ENCODE measurements at places on chromosomes 6 and 20.

- no peak for DNase-seq
These were observed 167.5 kb upstream of the TSHZ2 start for GRCh38 chr20:52804497-52805295.

GRCh38 chr6:56477241-56477640 is 165.4 kb downstream of the DST start:
- DNase-seq = no peak

GRCh38 chr6:71977884-71978283 is 91.5 kb downstream of the RIMS1 start:
- no peak for DNase-seq

DNA sequence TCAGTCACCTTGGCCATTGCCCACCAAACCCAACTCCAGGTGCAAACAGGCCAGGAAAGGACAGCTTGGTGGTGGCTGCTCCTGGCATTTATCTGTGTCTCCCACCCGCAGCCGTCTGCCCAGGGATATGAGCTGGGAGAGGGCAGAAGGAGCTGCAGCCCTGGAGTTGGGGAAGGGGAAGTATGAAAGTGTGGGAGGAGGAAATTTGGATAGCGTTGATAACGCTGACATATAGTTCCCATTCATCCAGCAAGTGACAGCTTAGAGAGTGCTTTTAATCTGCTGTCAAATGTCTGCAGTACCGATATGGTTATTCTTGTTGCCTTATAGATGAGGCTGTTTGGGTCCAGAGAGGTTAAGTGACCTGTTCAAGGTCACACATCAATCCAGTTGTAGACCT is 741 bp downstream of the KCNK16 start:
- no peak for DNase-seq

- no peak for DNase-seq
These were observed 11.0 kb upstream of the BPIFB4 start for GRCh38 chr20:33068251-33068939.

- no peak for DNase-seq
These were observed 523.0 kb upstream of the FLRT3 start for GRCh38 chr20:14860410-14860814.

- no peak for DNase-seq
These were observed 165.7 kb upstream of the PTPRK start for GRCh38 chr6:128686084-128686483.

- no peak for DNase-seq
These were observed 24.4 kb downstream of the SIRPD start for GRCh38 chr20:1533059-1533458.

DNA sequence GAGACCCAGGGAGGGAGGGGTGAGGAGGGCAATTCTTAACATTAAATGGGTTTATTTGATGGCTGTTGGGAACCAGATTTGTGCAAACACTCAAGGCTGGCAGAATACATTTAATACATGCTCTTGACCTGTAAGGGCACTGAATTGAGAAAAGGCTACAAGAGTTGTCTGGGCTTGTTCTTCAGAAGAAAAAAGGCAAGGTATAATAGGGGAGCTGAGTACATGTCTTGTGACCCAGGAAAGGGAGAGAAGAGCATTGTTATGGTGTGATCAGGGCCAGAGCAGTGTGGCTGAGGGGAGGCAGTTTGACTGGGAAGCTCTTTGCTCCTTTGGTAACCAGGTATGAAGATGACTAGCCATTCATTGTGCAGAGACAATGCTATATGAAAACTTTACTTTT is 18.9 kb downstream of the KLHL31 start:
- DNase-seq = no peak

- no peak for DNase-seq
These were observed 37.0 kb downstream of the CDC40 start for GRCh38 chr6:110217266-110217665.

- no peak for DNase-seq
These were observed 255.9 kb downstream of the SYNE1 start for GRCh38 chr6:152380993-152381898.

GRCh38 chr6:135955099-135955498 is 103.6 kb downstream of the PDE7B start:
- no peak for DNase-seq

- no peak for DNase-seq
These were observed 18.9 kb downstream of the SIRPD start for GRCh38 chr20:1538655-1539054.

DNA sequence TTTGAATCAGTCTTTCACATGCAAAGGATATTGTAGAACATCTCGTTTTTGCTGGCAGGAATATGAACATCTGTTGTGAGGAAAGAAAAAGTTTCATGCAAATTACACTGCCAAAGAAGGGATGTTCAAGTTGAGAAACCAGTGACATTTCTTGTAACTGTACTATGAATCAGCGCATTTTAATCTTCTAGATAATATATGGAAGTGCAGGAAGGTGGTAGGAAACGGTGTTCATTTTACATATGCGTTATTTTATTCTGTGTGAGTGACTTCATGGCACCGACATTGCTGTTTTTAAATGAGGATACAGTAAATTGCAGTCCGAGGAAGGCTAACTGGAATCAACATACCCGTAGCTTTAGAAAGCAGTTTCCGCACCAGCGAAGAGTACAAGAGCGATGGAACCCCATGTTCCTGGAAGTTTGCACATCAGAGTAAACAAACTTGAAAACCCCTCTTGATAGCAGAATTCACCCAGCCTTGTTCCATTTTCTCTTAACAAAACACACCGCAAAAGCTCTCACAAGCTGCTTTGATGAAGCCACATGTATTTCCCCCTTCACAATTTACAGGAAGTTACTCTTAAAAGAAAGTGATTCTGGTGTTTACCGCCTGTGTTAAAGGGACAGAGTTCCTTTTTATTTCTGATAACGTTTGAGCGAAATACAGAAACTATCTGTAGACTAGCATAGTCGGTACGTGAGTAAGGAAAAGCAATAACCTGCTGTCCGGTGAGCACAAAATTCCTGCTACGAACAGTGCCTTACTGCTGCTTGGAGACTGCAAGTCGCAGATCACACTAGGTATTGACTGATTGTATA is 11.5 kb downstream of the PRDM1 start:
- peak; percentile 88 for DNase-seq

DNA sequence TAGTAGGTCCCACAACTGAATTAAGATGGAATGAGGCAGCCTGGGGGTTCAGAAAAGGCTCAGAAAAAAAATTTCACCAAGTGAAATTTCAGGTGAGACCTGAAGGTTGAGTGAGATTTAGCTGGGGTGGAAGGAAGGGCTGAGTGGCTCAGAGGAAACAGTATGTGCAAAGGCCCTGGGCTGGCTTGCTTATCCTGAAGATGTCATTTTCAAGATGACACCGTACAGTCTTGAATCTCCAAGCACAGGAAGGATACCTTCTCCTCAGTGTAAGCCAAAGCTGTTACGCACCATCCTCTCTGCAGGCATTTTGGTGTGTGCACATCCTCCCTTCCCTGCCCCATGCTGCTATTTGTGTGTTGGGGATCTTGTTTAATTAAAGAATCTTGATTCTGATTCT is 43.0 kb upstream of the RANBP9 start:
- DNase-seq = no peak

DNA sequence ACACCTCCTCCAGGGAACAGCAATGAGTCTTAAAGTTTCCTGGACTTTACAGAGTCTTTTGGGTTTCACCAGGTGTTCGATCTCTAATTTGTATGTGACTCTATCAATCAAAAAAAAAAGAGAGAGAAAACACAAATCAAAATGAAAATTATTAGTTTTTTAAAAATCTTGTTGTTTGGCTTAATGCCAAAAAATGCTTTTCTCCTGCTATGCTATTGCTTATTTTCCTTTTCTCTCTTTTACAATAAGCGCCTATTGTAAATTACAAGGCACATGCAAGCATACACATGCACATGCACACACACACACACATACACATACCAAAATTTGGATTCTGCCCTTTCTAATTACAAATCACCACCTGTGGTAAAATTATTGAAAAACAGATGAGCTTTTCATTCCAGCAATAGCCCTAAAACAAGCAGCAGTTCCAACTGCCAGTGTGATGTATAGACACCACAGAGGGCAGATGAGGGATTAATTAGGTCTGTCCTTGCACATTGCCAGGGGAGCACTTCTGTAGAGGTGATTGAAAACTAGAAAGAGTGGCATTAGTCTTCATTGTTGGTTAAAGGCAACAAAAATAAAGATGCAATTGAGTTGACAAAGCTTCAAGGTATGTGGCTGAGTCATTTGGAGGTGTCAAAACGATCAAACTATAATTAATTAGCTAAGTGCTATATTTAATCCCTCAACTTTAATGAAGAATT is 631.7 kb downstream of the TFAP2B start:
- DNase-seq = no peak

DNA sequence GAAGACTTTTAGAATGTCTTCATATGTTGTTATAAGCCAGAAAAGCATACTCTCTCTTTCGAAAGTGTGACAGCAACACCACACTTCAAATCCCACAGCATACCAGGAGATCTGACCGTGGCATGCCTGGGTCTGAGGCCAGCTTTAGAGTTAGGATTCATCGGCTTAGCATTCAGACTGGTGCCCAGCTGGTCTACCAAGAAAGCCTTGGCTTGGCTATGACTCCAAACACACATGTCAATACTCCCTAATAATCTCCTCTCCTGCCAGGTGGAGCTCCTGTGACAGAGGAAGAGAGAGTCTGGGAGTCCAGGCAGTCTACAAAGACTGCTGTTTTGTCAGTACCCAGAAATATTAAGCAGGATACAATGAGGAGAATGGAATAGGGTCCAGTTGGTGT is 77.1 kb upstream of the MAN1A1 start:
- no peak for DNase-seq

- DNase-seq = no peak
These were observed 59.2 kb downstream of the SYNJ2 start for GRCh38 chr6:158040804-158041347.

DNA sequence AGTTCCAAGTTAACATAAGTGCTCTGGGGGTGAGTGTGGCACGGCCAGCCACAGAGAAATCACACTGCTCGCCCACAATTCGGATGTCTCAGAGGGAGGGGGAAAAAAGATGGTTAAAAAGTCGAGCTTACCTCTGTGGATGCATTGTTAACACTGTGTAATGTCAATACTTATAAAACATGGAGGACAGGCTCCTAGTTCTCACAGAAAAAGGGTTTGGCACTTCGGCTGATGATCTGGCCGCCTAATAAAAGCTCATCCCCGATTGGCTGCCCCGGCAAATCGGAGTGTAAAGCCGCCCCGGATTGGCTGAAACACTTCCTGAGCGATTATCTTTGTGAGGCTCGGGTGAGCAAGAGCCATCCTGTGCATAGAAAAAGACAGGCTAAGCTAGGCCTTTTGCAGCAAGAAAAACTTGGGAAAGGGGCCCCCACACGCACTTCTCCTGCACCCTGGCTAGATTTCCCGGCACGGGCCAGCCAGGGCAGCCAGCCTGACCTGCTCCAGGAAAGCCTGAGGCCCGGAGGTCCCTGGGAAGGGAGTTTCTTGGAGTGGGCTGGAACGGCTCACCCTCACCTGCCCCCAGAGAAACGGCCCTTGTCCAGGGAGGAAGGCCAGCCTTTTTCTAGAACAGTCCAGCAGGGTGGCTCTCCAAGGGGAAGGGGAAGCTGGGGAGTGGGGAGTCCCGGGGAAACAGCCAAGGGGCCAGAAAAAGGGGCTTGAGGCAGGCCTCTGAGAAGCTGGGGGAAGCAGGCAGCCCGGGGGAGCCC is at the start of gene ZMYND8:
TSS of gene ZMYND8 (minus strand) at position 174 of the 770 bp plus-strand sequence. CDS start at position 145, 29 bp downstream.
- DNase-seq = peak; percentile 96

DNA sequence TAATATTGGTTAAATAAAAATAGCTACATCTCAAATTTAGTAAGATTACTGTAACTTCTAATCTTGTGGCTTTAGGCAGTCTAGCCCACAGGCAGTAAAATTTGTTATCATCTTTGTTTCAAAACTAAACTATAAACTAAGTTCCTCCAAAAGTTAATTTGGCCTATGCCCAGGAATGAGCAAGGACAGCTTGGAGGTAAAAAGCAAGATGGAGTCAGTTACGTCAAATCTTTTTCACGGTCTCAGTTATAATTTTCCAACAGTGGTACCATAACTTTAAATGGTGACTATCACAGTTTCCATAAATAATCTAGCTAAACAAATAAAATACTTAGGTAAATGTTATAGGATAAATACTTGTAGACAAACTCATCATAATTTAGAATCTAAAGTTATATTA is 63.0 kb downstream of the AGPAT4 start:
- DNase-seq = no peak

- DNase-seq = no peak
These were observed 56.4 kb downstream of the NDUFAF5 start for GRCh38 chr20:13841206-13841605.

DNA sequence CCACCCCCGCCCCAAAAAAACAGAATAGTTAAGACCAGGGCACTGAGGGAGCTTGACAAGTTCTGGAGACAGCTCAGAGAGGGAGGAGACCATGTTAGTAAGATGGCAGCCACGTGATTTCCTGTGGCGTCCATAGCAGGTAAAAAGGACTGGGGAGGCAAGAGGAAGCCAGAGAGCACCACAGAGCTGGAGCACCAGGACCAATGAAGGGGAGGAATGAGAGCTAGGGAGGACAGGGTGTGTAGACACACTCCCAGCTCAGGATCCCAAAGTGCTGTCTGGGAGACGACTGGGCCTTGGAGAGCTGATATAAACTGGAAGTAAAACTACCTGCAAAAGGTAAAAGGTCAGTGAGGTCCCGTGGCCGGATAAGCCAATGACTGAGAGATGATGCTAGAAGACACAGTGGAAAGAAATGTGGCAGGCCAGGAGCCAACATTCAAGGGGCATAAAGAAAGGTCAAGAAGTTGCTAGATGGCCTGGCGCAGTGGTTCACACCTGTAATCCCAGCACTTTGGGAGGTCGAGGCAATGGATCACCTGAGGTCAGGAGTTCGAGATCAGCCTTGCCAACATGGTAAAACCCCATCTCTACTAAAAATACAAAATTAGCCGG is 39.0 kb downstream of the SLC23A2 start:
- peak; percentile 48 for DNase-seq

GRCh38 chr6:165745492-165745891 is 82.5 kb upstream of the PDE10A start:
- DNase-seq = no peak

DNA sequence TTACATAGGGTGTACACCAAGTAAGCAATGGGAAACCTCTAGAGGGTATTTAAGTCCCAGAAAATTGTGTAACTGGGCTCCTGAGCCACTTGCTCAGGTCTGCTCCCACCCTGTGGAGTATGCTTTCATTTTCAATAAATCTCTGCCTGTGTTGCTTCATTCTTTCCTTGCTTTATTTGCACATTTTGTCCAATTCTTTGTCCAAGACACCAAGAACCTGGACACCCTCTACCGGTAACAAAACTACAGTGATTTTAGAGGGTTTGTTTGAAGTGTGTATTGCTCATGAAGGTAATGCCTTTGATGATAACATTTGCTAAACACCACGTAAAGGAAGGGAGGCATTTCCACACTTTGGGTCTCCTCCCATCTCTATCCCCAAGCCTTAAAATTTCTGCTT is 46.2 kb downstream of the MYB start:
- DNase-seq = no peak

Data from activated CD4-positive, alpha-beta T cell treated with anti-CD3 and anti-CD28 coated beads, Interleukin-2, Interleukin-4, amounts not matched to agents 100 ng/mL and 50 ng/mL, durations not matched to agents 16 hours and 8 hours (primary cell).